ENCODE measurements at places on chromosomes 5 and 9.

DNA sequence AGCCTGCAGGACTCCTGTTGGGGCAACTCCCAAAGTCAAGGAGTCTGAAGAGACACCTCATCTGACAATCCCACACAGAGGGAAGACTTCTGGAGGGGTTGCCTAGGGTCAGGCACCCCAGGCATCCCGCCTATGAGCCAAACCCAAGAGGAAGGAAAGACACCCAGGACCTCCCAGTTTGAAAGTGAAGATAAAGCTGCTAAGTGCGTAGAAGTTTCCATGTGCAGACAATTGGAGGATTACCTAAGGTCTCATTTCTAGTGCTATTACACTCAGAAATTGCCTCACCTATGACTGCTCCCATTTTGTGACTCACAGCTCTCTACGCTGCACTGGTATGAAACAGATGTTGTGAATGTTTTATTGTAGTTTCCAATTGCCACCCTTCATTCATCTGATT is 322.9 kb downstream of the SLIT3 start:
- no peak for DNase-seq

- no peak for DNase-seq
These were observed 25.9 kb downstream of the CDHR2 start for GRCh38 chr5:176575066-176575465.

DNA sequence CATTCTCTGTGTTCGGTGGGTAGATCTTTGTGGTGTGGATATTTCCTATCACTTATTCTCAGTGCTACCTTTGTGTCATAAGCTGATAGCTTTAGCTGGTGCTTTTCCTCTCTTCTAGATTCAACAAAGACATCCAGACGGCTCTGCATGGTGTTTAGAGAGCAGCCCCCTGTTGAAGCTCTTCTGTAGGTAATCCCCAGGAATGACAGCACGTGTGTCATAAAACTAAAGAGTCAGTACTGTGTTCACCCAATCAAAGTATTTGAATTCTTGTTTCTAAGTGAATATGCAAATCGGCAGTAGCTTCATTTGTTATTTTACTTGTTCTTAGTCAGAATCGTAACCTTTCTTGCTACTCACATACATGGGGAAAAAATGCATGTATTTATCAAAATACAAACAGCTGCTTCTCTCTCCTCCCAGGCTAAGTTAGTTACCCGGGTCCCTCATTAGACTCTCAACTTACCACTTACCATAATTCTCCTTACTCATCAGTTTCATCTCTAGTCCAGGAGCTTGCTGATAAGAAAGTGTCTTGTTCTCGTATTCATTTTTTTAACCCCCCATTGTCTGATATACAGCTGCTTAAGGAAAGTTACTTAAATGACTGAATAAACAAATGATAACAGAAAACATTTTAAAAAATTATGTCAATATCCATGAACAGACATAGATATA is 1696.0 kb upstream of the WWC1 start:
- DNase-seq, result no peak

GRCh38 chr5:17229313-17229712 is 11.9 kb downstream of the BASP1 start:
- DNase-seq, result no peak

- DNase-seq, result no peak
These were observed 2.7 kb upstream of the PURA start for GRCh38 chr5:140111011-140111858.

DNA sequence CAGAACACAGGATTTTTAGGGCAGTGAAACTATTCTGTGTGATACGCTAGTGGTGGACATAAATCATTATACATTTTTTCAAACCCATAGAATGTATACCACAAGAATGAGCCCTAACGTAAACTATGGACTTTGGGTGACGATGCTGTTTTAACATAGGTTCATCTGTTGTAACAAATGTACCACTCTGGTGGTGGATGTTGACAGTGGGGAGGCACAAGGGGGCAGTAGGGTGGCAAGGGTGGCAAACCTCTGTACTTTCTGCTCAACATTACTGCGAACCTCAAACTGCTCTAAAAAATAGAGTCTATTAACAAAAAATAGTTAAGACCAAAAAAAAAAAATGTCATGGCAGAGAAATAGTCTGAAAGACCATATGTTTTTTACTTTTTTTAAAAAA is 9.1 kb upstream of the MVB12B start:
- no peak for DNase-seq

GRCh38 chr9:106066940-106067524 is 372.7 kb downstream of the TMEM38B start:
- no peak for DNase-seq

DNA sequence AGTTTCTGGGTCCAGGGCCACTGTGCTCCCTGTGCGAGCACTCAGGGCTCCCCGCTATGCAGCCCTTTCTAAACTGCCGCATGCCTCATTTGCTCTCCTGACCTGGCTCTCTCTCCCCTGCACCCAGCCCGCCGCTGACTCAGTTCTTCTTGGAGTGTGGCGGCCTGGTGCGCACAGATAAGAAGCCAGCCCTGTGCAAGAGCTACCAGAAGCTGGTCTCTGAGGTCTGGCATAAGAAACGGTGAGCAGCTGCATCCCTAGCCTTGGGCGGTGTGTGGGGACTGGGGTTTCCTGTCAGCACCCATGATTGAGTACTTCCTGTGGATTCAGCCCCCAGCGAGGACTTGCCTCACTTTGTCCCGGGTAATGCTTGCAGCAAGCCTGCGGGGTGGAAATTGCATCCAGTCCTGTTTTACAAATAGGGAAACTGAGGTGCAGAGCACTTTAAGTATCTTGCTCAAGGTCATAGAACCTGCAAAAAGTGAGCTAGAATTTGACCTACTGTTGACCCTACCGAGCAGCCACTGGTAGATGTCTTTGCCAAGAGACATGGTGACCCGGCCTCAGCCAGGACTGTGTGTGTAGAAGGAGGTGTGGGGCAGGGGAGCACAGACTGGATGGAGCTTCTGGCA is 27.9 kb downstream of the USP20 start:
- no peak for DNase-seq

DNA sequence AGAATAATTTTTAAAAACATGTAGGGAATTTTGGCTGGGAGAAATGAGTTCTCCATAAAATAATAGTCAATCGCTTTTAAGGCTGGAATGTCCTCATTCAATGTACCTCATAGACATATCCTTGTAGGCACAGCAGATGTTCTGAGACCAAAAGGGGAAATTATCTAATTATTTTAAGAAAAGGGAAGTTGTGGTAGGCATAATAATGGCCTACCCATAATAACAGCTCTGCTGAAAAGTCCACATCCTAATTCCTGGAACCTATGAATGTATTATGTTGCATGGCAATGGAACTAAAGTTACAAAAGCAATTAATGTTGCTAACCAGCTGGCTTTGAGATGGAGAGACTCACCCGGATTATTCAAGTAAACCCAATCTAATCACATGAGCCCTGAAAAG is 216.1 kb downstream of the TRIM36 start:
- no peak for DNase-seq

DNA sequence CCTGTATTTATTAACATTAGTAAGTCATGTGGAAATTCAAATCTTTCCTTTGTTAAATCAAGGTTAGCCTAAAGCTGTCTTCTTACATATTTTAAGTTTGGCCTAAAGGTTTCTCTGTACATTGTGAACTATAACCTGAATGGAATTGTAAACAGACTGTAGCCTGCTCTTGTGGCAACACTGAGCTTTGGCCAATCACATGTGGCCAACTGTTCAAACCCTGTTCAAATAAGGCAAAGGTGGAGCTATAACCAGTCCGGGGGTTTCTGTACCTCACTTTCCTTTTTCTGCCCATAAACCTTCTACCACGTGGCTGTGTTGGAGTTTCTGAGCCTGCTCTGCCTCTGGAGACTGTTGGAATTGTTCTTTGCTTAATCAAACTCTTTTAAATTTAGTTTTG is 3.3 kb upstream of the HAPLN1 start:
- DNase-seq, result no peak

DNA sequence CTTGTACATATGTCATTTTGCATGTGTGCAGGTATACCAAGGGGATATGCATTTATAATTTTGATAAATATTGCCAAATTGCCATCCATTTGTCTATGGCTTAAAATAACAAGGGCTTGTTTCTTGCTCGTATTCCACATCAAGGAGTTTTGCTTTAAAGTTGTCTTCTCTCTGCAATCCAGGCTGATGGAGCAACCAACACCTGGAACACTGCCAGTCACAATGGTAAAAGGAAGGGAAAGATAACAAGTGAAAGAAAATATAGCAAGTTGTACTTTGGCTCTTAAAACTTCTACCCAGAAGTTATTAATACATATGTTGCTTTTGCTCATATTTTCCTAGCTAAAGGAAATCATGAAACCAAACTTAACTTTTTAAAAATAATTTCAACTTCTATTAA is 156.9 kb downstream of the UNC13B start:
- DNase-seq, result no peak

- DNase-seq, result peak; percentile 52
These were observed 5.5 kb upstream of the GALNT12 start for GRCh38 chr9:98801969-98802371.

GRCh38 chr5:1112596-1113331 is 901 bp upstream of the SLC12A7 start:
- DNase-seq, result no peak

GRCh38 chr5:164998142-164998541 is 1492.7 kb downstream of the MAT2B start:
- no peak for DNase-seq

GRCh38 chr5:91928754-91929521 is 545.8 kb upstream of the ARRDC3 start:
- no peak for DNase-seq

- DNase-seq, result no peak
These were observed 21.0 kb upstream of the UBE2QL1 start for GRCh38 chr5:6427694-6428093.

- DNase-seq, result no peak
These were observed 308.0 kb downstream of the MCTP1 start for GRCh38 chr5:94976853-94977252.

DNA sequence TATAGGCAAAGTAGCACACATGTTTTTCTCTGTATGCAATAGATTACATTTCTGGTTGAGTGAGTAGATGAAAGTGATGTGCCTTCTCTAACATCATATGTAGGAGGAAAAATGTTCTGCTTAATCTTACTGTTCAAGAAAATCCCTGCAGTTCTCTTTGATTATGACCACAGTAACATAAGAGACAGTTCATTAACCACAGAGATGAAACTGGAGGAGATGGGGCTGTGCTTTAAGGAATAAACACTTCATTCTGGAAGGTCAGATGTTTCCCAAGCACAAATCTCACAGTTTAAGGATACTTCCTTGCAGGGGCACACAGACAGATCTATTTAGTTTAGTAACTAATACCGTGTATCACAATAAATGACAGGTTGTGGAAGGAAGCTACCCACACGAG is 150.2 kb downstream of the SEMA5A start:
- no peak for DNase-seq

- DNase-seq, result no peak
These were observed 11.1 kb downstream of the EXD3 start for GRCh38 chr9:137411645-137412380.

DNA sequence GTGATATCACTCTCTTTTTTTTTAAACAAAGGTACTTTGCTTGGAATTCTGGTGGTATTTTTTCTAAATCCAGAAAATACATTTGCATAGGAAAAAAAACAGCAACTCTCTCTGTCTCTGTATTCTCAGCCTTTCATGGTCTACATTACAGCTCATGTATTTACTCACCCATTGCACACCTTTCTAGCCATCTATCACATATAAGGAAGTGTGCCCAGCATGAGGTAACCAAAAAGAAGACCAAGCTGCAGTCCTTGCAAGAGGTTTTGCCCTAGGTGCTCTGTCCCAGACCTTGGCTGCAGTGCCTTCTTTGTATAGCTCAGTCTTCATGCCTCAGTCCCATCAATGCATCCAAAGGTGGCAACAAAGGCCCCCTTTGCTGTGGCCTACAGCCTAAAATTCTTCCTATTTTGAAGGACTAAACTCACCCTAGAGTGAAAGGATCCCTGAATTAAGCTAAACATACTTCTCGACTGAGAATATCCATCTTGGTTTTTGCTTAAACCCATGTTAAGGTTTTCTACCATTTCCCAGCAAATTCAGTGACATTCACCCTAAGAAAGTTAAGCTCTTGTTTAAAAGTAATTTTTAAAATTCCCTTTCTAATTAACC is 446.4 kb downstream of the KIF4B start:
- DNase-seq, result no peak

GRCh38 chr9:114621975-114622609 is 11.0 kb downstream of the TMEM268 start:
- DNase-seq, result no peak

GRCh38 chr5:39025456-39025855 is 48.7 kb downstream of the RICTOR start:
- DNase-seq, result no peak

GRCh38 chr5:57221049-57221568 is 47.2 kb downstream of the GPBP1 start:
- no peak for DNase-seq

- no peak for DNase-seq
These were observed 72.7 kb downstream of the SPATA31C2 start for GRCh38 chr9:88065619-88066018.

- DNase-seq, result no peak
These were observed 254.2 kb upstream of the SLC24A2 start for GRCh38 chr9:20043035-20043434.

DNA sequence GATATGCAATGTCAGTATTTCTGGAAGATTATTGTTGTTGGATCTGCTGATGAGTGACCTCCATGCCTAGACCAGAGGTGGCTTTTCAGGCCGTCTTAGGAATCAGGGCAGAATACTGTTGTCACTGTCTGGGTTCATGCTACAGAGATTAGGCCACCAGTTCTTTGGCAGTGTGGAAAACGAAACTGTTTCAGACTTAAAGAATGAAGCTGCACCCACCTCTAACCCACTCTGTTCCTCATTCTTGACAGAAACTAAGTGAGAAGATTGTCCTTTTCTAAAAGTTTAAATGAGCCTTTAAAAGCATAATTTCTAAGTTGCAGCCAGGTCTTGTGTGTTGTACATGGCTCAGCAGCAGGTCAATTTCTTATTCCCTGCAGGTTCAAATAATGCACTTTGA is 444.3 kb downstream of the ENC1 start:
- no peak for DNase-seq

- DNase-seq, result no peak
These were observed 45.5 kb downstream of the IARS1 start for GRCh38 chr9:92247981-92248380.

- DNase-seq, result no peak
These were observed 140.9 kb downstream of the ARHGEF28 start for GRCh38 chr5:73766902-73767301.

DNA sequence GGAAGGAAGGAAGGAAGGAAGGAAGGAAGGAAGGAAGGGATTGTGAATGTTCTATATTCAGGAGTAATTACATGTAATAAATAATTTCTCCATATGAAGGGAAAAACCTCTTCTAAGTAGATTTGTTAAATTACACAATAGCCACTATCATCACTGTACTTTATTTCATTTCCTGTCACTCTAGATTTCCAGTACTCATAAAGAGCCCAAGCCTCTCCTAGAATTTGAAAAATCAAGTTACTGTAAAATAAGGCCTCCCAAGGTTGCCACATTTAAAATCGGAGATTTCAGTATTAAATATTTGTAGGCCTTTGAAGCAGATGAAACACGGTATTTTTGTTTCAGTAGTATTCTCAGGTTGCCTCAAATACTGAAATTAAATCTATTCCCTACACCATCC is 499.0 kb downstream of the CDH10 start:
- DNase-seq, result no peak

All from cerebellar nuclear complex (tissue), 1 donor.